ENCODE measurements at places on chromosomes 4 and X.
A peak's percentile ranks its signal among the peaks of the same experiment; 100 is the strongest.

DNA sequence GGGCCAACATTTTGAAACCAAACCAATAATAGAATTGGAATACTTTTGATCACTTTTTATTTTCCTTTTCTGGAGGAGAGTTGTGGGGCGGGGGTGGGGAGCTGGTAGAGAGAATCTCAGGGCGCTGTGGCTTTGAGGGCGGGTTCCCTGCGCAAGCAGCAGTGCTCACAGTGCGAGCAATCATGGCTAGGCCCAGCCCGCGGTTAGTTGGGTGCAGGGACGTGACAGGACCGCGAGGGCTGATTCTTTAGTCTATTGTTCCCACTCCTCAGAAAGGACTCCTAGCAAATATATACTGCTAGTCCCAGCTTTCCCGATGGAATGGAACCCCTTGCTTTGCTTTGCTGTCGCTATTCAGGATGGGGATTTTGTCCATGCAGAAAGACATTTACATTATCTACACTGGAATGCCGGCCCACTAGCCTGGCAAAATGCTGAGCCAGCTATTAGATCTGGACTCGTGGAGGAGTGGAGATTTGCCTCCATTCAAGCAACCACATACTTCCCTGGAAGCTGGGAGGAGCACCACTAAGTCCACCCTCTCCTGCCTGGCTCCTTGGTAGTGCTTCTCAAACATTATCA is 23.9 kb upstream of the APLN start:
- no peak for DNase-seq

DNA sequence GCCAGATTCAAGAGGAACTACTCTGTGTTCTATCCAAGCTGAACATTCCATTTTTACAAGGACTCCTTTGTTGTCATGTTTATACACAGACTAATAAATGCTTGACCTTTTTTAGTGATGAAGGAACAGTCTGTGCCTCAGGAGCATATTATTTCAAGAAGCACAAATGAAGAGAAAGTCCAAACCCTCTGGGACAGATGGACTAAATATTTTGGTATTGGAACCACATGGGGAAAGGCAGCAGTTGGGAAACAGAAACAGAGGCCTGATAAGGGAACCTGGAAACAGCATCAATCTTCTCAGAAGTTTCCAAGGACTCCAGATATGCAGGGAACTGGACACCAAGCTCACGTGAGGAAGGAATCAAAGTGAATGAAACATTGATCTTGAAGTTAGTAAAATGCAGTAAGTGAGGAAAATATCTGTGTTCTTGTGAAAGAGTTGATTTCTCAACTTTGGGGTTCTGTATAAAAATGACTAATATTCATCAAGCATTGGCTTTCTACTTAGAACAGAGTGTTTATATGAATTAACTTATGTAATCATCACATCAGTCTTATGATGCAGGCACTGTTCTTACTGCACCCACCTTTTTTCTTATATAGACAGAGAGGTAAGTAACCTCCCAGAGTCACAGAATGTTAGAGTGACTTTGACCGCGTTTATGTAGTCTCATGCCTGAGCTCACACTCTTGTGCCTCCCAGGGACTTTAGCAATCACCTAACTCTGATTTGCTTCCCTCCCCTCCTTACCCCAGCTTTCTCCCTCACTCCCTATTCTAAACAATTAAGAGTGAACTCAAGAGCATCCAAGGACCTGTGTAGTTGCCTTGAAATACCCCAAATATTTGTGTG is 148.9 kb upstream of the JADE1 start:
- no peak for DNase-seq

DNA sequence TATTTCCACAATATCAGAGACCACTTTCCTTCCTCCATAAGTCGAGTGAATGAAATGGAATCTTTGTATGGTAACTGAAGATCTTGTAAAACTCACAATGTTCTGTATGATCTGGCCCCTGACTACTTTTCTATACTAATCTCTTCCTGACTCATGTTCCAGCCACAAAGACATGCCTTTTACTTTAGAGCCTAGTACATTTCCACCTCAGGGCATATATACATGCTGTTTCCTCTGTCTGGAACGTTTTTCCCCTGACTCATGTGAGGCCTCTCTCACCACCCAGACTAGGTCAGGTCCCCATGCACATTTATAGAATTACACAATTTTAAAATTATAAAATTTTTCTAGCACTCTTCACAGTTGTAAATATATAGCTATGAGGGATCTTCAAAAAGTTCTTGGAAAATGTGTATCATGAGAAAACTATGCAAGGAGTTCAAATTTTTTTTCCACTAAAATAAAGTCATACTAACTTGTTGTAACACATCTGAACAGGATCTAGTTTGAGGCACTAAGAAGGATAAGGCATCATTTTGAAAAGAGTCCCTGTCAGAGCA is 208.8 kb downstream of the SH2D1A start:
- DNase-seq, result no peak

DNA sequence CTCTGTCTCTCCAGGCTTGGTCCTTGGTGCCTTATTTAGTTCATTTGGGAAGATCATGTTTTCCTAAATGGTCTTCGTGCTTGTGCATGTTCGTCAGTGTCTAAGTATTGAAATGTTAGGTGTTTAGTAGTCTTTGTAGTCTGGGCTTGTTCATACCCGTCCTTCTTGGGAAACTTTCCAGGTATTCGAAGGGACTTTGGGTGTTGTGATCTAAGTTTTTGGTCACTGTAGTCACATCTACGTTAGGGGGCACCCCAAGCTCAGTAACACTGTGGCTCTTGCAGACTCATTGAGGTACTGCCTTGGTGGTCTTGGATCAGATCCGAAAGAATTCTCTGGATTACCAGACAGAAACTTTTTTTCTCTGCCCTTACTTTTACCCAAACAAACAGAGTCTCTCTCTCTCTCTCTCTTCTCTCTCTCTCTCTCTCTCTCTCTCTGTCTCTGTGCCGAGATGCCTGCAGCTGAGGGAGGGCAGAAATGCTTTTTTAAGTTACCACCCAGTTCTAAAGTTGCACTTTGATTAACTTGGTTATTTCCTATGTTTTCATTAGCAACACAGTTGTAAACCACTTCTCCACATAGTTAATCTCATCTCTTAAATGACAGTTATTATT is 67.6 kb upstream of the SLC7A3 start:
- DNase-seq, result no peak

DNA sequence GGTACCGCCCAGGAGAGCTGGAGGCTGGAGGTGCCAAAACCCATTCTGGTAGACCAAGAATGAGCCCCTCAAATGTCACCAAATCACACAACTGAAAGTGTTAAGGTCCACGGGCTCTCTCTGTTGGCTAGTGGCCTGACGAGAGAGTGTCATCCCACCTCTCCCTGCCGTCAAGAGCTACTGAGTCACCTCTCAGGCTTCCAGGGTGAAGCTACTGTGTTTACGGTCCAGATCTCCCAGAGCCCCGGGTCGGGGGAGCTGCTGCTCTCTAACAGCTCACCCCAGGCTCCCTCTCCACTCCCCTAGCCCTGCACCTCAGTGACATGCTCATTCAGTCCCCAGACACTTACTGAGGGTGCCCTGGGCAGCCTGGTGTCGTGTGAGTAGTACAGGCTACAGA is 59.2 kb downstream of the ADGRG2 start:
- no peak for DNase-seq

- no peak for DNase-seq
Observed at GRCh38 chr4:41400296-41400695, 137.7 kb upstream of the LIMCH1 start.

- peak; percentile 64 for DNase-seq
Observed at GRCh38 chr4:16916719-16917337, 18.4 kb upstream of the LDB2 start.

GRCh38 chr4:119139311-119139710 is 3.7 kb downstream of the MYOZ2 start:
- DNase-seq, result no peak

DNA sequence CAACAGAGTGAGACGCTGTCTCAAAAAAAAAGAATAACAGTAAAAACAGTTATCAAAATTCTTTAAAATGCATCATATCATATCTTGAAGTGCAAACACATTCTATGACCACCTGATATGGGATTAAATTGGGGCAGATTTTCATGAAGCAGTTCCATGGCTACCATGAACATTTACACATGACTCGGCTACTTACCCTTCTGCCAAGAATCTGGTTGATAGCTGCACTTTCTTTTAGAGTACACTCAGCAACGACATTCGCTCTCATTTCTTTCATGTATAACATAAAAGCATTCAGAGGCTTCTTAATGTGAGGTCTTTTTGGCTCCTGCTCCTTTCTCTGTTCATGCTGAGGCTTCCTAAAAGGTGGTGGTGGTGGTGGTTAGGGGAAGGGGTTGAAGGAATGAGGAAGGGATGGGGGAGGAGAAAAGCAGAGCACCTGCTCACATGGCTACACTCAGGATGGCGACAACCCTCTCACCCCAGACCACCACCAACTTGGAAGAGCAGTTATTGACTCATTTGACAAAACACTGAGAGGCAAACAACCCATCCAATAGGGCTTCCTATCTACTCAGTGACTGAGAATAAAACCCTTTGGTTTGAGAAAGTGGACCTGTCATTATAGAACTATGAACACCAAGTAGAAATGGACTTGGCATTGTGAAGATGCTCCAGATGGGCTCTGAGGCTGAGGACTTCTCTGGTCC is 88.5 kb downstream of the HADH start:
- DNase-seq, result no peak

- DNase-seq, result no peak
Observed at GRCh38 chr4:7040765-7041164, 2.4 kb upstream of the TADA2B start.

GRCh38 chrX:13690836-13691235 is 1.9 kb downstream of the RAB9A start:
- DNase-seq, result no peak

GRCh38 chr4:105651884-105652283 is 56.6 kb downstream of the INTS12 start:
- no peak for DNase-seq

DNA sequence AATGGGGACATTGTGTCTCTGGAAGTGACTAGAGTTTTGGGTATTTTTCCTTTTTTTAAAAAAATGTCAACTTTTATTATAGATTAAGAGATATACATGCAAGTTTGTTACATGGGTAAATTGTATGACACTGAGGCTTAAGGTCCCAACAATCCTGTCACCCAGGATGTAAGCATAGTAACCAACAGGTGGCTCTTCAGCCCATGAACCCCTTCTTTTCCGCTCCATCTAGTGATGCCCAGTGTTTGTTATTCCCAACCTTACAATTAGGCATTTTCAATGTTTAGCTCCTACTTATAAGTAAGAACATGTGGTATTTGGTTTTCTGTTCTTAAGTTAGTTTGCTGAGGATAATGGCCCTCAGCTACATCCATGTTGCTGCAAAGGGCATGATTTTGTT is 102.7 kb downstream of the GRID2 start:
- no peak for DNase-seq

DNA sequence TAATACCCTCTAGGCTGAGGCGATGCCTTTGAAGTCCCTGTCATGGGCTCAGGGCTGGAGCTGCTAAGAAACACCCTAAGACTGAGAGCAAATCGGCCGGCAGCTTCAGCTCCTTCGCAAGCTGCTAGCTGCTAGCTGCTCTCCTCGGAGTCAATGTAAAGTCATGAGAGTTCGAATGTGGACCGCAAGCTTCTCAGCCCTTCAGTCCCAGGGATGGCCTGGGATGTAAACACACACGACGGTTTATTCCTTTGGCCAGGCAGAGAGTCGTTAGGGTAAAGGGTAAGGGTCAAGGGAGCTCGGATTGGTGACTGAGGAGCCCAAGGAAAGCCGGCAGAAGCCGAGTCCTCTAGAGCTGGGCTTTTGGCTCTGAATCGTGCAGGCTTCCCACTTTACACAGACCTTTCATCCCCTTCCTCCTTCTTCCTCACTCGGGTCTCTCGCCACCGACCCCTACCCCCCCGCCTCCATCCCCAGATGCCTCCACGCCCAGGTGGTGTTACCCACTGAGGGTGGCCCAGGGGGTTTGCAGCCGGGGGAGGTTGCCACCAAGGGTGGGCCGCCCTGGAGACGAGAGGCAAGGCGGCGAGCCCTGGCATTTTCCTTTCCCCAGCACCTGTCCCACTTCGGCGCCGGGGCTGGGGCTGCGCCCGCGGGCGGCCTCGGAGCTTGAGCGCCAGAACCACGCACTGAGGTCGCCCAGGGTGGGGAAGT is 3.1 kb upstream of the BCORL1 start:
- DNase-seq, result no peak

GRCh38 chrX:57651169-57651919 is 28.7 kb downstream of the NLRP2B start:
- DNase-seq, result no peak

GRCh38 chr4:95877636-95878035 is 37.7 kb downstream of the PDHA2 start:
- DNase-seq, result no peak

GRCh38 chr4:129378364-129378763 is 282.4 kb downstream of the C4orf33 start:
- DNase-seq, result no peak

DNA sequence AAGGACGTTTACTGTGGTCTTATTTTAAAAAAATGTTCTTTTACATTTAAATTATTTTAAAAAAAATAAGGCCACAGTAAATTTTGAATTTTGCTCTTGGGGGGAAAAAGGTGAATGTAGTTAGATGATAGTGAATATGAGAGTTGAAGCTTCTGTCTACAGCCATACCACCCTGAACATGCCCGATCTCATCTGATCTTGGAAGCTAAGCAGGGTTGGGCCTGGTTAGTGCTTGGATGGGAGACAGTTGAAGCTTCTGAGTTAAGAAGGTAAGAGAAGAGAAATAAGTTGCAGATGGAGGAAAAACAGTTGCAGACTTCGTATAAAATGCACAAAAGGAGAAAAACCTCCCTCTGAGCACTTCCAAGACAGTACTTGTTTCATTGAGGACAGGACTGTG is 115.6 kb upstream of the NR3C2 start:
- no peak for DNase-seq

DNA sequence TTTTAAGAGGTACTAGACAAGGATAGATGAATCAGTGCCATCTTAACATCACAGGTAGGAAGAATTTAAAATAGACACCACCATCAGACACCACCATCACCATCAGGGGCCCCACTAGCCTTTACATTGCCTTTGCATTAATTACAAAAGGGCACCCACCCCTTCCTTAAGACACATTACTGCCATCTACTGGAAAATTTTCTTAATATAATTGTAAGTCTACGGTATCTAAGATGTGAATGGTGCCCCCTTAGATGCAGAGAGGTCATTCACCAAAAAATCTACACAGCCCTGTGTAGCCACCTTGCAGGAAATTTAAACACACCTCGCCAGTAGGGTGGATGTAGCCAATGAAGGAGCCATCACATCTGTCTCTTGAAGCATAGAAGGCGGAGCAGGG is 184.1 kb downstream of the MID1IP1 start:
- DNase-seq, result peak; percentile 50

Measured in GM13976 (cell line).